ENCODE measurements at places on chromosomes 7 and 10.

GRCh38 chr7:15407910-15408309, 153.9 kb downstream of the AGMO start:
- DNase-seq: no peak

DNA sequence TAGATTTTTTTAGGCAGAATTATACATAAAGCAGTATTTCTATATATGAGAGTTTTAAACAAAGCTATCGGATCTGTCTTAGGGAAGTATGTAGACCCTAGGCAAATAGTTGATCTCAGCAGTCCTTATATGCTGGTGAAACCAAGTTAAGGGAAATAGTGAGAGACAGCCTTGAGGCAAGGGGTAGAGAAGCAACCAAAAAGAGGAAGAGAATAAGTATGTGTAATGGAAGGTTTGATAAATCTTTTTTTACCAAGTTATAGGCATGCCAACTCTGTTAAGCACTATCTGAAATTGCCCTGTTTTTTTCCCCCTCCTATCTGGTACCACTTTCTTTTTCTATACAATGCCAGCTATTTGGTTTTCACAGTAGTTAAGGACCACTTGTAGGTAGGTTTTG, 19.9 kb downstream of the SPAG6 start:
- DNase-seq: no peak

GRCh38 chr10:24893127-24893526, 59.3 kb downstream of the PRTFDC1 start:
- DNase-seq: peak; percentile 53

- peak; percentile 16 for DNase-seq
These were observed 180.8 kb downstream of the CUX1 start for GRCh38 chr7:101998029-101998905.

- peak; percentile 78 for DNase-seq
These were observed 19.6 kb upstream of the CFAP46 start for GRCh38 chr10:132961787-132962622.

DNA sequence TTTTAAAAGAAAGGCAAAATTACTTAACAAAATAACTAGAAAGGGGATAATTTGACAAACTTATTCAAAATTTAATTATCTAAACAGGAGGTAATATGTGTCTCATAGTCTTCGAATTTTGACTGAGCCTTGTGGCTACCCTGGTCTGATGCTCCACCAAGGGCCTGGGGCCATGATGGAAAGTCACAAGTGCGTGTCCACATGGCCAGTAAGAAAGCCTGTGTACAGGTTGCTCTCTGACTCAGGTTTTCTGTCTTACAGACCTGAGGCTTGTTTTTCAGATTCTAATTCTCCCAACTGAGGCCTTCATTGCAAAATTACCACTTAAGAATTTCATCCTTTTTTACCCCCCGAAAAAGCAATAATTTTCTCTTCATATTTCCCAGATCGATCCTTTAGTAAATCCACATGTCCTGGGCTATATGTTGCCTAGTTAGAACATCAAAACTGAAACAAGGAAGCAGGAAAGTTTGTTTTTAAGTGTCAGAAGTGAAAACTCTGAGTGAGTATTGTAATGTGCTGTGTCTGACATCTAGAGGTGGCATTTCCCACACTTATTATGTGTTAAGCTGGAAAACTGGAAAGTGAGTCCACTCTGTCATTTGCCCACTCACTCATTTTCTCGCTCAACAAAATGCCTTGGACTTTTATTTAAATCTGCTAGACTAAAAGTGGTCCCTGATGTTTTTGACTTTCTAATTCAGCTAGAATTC, 10.0 kb downstream of the CYP3A43 start:
- peak; percentile 27 for DNase-seq

DNA sequence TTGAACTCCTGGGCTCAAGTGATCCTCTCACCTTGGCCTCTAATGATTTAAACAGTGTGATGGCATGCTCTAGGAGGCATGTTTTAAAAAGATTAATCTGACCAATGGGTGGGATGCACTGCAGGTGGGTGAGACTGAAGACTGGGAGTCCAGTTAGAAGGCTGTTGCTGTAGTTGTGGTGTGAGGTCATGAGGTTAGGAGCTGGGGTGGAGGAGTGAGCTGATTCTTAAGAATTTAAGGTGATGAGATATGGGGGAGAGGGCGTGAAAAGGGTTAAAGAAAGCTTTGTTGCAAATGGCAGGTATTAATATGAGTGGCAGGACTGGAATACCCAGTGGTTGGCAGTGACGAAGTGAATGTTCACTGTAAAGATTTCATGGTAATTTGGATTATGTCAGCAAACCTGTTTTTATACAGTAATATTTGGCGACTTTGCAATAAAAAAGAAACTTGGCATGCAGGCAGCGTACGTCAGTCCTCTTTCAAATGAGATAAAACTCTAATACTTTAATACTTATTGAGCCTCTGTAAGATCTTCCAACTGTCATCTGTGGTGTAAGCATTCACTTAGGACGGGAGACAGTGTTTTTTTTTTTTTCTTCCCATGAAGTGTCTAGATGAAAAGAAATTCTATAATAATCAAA, 72.8 kb upstream of the MTPN start:
- peak; percentile 2 for DNase-seq

DNA sequence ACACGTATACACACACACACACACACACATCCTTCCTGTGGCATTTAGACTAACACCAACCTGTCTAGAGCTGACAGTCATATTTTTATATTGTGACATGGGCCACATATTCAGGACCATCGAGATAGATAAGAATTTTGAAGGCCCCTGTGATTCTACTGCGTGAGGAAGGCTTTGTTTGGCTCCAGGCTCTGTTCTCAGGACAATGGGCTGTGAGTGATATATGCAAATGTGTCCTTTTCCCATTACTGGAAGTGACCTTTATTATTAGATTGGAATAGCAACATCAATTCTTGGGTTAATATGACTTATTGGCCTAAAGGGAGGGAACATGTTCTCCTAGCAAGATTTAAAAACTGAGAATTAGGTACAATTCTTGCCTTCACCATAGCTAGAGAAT, 156.1 kb downstream of the SPAG6 start:
- no peak for DNase-seq

DNA sequence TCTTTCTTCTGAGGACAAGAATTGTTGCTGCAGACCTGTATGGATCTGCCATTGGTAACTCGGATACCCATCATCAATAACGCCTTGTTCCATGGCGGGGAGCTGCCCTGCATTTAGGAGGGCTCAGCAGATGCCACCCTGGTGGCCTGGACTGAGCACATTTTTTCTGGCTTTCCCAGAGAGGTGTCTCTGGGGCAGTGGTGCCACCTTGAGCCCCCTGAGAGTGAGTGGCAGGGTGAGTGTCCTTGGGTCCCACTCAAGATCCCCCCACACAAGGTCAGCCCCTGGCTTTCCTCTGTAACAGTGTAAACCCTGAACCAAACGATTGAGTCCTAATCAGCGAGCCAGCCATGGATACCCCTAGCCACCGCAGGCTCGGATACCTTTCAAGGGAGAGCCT, 258.6 kb downstream of the GLRX3 start:
- no peak for DNase-seq

DNA sequence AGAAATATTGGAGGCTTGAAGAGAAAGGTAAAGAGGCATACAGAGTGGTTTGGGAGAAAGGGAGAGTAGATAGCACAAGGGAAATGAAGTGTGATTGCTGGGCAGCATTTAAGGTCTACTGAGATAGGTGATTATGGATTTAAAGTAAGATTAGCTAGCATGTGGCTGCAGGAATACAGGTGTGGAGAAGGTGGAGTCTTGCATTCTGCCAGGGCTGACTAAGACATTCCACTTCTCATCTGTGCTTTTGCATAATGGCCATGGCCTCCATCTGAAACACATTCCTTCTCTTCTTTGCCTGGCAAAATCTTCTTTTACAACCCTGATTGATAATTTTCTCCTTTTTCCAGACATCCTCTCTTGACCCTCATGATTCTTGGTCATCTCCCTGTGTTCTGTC, 31.6 kb upstream of the PCGF5 start:
- DNase-seq: no peak

- DNase-seq: no peak
These were observed 322.6 kb downstream of the PCLO start for GRCh38 chr7:82840061-82840460.

DNA sequence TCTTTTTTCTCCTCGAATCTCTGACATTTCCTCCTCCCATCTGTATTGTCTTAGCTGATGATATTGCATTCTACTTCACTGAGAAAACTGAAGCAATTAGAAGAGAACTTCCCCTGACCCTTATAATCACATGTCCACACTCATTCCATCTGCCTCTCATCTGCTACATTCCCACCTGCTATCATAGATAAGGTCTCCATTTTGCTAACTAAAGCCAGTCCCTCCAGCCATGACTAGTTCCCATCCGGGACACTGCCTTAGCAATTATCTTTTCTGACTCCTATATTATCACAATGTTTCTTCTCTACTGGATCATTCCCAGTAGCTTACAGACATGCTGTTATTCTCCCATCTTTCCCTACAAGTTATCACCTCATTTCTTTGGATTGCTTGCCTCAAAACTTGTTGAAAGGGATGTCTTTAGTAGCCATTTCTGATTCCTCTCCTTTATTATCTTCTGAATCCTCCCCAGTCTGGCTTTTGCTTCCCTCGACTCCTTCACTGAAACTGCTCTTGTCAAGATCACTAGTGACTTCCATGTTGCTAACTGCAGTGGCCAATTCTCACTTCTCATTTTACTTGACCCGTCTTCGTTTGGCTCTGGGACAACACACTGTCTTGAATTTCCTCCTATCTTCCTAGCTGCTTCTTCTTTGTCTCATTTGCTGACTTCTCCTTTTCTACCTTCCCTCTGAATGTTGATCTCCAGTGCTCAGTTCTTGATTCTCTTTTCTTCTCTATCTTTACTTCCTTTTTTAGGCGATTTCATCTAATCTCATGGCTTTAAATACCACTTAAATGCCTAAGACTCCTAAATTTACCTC, 35.9 kb downstream of the FZD1 start:
- DNase-seq: no peak

GRCh38 chr10:106436123-106436715, 728.3 kb downstream of the SORCS1 start:
- DNase-seq: no peak

- peak; percentile 97 for DNase-seq
These were observed 15.1 kb upstream of the ATE1 start for GRCh38 chr10:121942749-121943416.
